ENCODE measurements at places on chromosomes 1 and 21.

GRCh38 chr1:53324321-53324720, 3.5 kb downstream of the LRP8 start:
- DNase-seq, result no peak

DNA sequence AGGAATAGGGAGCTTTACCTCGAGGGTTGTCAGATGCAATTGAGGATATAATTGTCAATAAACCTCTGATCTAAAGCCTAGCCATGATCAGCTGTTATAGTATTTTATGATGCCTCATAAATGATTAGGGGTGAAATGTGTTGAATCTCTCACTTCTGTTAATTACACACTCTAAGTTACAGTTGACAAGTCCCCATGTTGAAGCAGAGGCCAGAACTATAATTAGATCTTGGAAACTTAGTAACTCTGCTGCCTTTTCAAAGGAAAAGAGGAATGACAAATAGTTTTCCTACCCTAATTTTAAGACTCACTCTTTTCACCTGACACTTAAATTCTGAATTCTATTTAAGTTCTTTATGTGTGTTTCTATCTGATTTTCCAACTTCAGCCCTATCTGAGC, 33.8 kb downstream of the CCSAP start:
- no peak for DNase-seq

DNA sequence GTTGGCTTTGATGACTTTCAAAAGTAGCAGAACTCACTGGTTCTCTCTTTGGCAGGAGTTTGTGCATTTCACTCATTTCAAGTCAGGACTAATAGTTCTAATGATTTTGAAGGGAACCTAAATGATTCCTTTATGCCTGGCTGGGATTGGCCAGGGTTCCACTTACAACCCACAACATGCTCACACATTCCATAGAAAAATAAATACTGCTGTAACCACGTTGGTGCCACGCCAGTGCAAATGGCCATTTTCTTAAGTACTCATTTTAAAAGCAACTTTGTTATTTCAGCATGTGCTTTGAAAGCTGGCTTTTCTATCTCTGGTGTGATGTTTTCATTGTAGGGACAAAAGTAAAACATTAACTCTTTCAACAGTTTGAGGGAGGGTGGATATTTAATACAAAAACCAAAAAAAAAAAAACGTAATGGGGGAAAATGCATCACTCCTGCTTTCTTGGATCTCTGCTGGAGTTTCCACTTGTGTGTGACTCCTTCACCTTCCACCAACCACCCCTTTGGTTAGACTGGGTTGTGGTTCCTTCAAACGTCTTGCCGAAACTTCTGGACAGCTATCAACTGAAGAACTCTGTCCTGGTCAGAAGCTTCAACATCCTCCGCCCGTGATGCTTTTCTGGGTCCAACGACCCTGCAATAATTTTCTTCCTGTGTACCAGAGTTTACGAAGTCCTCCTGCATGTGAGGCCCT, 300.4 kb upstream of the RUNX1 start:
- no peak for DNase-seq

GRCh38 chr1:196407358-196408051, 200.7 kb downstream of the KCNT2 start:
- DNase-seq, result no peak

GRCh38 chr1:38941527-38942019, at the start of gene RHBDL2:
TSS of gene RHBDL2 (minus strand) at chr1:38941830. CDS start at chr1:38919212, 22,618 bp downstream.
- DNase-seq, result no peak

DNA sequence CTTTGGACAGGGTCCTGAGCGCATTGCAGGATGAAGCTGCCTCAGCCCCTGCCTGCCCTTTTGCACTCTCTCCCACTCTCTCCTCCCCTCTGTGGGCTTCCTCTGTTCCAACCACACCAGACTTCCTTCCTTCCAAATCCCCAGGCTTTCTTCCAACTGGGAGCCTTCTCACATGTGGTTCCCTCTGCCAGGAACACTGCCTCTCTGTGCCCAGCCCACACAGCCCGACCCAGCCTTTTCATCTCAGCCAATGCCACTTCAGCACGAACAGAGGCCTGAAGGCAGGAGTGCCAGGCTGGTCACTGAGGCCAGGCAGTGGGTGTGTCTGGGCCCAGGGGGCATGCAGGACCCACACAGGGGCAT, 5.9 kb downstream of the SELENON start:
- DNase-seq, result no peak

GRCh38 chr1:55375617-55376258, 160.6 kb upstream of the USP24 start:
- no peak for DNase-seq

DNA sequence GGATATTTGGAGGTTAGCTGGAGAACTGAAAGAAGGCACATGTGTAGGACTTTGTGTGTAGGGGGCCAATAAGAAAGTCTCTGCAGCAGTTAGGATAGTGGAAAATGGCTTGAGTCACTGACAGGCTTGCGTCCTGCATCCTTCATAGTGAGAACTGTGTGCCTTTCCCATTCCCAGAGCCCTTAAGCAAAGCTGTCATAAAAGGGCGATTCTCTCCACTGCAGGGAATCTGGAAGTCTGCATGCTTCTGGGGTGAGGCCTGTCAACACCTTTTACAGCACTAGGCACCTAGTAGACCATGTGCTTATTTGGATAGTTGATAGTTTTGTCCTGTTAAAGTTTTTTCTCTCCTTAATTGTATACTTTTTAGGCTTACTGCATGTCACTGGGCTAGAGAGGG, 39.4 kb upstream of the MACF1 start:
- no peak for DNase-seq

- DNase-seq, result no peak
Observed at GRCh38 chr1:155278689-155279160, 1.5 kb downstream of the HCN3 start.

- no peak for DNase-seq
Observed at GRCh38 chr1:152220166-152221163, 3.5 kb downstream of the HRNR start.

Measured in GF-D8 (cell line).